Effector CD4-positive, alpha-beta T cell (primary cell): ENCODE measurements at places on chromosomes 2 and 18.

- DNase-seq = no peak
Measured at GRCh38 chr2:85255813-85256594, 71.8 kb downstream of the TGOLN2 start.

DNA sequence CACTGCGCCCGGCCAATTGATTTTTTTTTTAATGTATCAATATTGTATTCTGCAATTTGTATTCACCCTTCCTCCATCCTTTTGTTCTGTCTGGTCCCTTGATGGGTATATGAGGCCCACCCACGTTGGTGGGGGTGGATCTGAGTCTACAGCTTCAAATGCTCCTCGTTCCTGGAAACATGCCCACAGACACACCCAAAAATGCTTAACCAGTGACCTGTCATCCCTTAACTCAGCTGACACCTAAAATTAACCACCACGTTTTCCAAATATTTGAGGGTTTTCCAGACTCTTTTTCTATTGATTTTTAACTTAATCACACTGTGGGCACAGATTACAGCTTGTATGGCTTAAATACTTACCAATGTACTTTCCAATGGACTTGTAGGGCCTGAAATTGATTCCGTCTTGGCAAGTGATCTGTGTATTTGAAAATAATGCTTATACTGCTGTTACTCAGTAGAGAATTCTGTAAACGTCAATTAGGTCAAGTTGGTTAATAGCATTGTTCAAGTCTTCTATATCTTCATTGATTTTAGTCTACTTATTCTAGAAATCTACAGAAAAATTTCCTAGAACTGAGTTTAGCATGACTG lies 34.4 kb upstream of the CYP27C1 start:
- no peak for DNase-seq

DNA sequence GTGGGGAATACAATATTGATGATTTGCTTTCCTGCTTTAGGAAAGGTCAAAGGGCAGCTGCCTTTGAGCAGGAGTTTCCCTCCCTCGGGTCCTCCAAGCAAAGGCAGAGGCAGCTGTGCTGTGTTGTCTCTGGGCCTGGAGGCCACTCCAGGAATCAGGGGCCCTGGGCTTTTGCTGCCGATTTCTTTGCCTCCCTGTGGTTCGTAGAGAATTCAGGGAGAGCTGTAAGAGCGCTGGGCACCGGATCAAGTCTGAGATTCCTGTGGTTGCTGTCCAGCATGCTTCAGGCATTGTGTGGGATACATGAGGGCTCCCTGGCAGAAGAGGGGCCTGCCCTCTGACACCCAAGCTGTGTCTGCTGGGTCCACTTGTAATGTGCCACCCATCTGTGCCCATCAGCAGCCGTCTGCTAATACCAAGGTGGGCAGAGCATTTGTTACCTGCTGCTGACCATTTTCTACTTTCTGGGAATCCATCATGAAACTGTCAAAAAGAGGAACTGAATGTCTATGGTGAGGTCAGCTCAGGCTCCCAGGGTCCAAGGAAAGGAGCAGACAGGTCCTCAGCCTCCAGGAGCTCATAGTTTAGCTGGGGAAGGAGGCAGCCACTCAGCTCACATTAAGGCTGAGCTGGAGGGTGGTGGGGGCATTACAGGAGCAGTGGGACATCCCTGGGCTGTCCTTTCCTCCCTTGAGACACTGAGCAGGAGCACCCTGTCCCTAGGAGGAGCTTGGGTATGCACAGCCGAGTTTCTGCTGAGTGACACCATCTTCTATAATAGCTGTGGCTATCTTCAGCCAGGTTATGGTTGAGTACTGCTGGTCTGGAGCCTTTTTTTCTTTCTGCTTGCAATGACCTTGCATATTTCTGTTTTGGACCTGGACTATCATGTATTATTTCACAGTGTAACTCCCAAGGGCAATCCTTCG lies 68.5 kb downstream of the CTIF start:
- no peak for DNase-seq

DNA sequence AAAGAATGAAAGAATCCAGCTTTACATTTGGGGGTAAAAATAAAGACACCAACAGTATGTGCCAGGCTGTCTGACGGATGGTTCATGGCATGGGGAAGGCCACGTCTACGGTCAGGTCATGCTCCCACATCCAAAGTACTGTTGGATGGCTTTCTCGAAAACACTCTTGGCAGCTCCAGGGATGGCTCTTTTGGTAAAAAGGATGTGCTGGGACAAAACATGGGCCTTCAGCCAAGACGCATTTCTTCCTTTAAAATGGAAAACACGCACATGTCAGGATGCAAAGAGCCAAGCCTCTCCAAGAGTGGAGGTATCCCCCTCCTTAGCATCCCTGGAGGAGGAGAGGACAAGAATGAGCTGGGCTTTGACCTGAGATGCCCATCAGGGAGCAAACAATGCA lies 376.5 kb upstream of the KLHL29 start:
- DNase-seq = no peak

GRCh38 chr2:7844414-7844965 lies 837.4 kb upstream of the ID2 start:
- no peak for DNase-seq
